ENCODE measurements at places on chromosomes 4 and X. TPM values are rescaled to one million over a fixed set of nuclear protein-coding genes. Genes with fewer than 3 reads are reported as not detected.

The NLGN3 gene
- 0.74 TPM for total RNA-seq

The UGT2B15 gene
- total RNA-seq = not detected

The ENPEP gene
- not detected for total RNA-seq

The SMIM10L2A gene
- 0.58 TPM for total RNA-seq

The SLC7A11 gene
- 1.4 TPM for total RNA-seq

GRCh38 chr4:47485047-47485692 lies at the start of gene ATP10D:
TSS of gene ATP10D (plus strand) at chr4:47485275. CDS start at chr4:47512541, 27,266 bp downstream.
- H3K27me3 ChIP-seq = peaks cover 5% of the 10 kb centered on the region
- no peaks in the 10 kb centered on the region for H3K36me3 ChIP-seq
- peak within 1 kb of the TSS; percentile 93 for H3K27ac ChIP-seq
- peaks cover 24% of the 10 kb centered on the region for H3K4me1 ChIP-seq
- DNase-seq = peak; percentile 86
- H3K4me3 ChIP-seq = peak within 1 kb of the TSS; percentile 90

GRCh38 chr4:158929939-158930638 lies 161.3 kb downstream of the FNIP2 start:
- no peaks in the 10 kb centered on the region for H3K27me3 ChIP-seq
- peaks cover 16% of the 10 kb centered on the region for H3K4me1 ChIP-seq
- H3K4me3 ChIP-seq = peak overlapping the region; percentile 2
- no peaks in the 10 kb centered on the region for H3K36me3 ChIP-seq
- H3K27ac ChIP-seq = no peak overlapping the region

- H3K27me3 ChIP-seq = peaks cover 3% of the 10 kb centered on the region
- H3K4me3 ChIP-seq = peak overlapping the region; percentile 97
- peaks cover 9% of the 10 kb centered on the region for H3K4me1 ChIP-seq
Measured at GRCh38 chrX:46837558-46838485, 979 bp downstream of the RP2 start.

DNA sequence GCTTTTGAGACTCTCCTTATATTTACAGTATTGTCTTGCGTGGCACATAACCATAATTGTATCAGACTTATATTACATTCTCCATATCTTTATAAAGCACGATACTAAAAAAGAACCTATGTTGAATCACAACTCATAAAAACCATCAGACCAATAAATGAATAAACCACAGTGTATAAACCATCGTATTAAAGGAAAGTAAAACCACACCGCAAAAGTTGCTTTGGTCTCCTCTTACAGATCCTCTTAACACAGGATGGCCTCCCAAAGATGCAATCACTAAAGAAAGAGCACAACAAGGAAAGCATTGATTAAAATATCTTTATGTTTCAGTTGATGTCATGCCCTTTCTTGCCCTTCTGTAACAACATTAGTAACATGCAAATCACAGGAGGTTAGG lies 437.9 kb downstream of the AFF2 start:
- H3K27me3 ChIP-seq = no peaks in the 10 kb centered on the region
- no peak overlapping the region for H3K27ac ChIP-seq
- no peak for DNase-seq
- no peak overlapping the region for H3K4me3 ChIP-seq
- no peaks in the 10 kb centered on the region for H3K36me3 ChIP-seq

- peaks cover 6% of the 10 kb centered on the region for H3K4me1 ChIP-seq
- H3K4me3 ChIP-seq = no peak overlapping the region
- DNase-seq = no peak
- no peaks in the 10 kb centered on the region for H3K27me3 ChIP-seq
- H3K36me3 ChIP-seq = peaks cover 25% of the 10 kb centered on the region
Measured at GRCh38 chr4:101028886-101029285, 318.4 kb downstream of the PPP3CA start.

- H3K4me1 ChIP-seq = no peaks in the 10 kb centered on the region
- no peak overlapping the region for H3K4me3 ChIP-seq
- H3K27me3 ChIP-seq = no peaks in the 10 kb centered on the region
Measured at GRCh38 chr4:1033840-1034551, 22.6 kb downstream of the FGFRL1 start.

GRCh38 chr4:188783175-188783574 lies 643.9 kb downstream of the TRIML1 start:
- no peaks in the 10 kb centered on the region for H3K36me3 ChIP-seq
- no peak overlapping the region for H3K4me3 ChIP-seq
- no peak for DNase-seq
- no peaks in the 10 kb centered on the region for H3K4me1 ChIP-seq

DNA sequence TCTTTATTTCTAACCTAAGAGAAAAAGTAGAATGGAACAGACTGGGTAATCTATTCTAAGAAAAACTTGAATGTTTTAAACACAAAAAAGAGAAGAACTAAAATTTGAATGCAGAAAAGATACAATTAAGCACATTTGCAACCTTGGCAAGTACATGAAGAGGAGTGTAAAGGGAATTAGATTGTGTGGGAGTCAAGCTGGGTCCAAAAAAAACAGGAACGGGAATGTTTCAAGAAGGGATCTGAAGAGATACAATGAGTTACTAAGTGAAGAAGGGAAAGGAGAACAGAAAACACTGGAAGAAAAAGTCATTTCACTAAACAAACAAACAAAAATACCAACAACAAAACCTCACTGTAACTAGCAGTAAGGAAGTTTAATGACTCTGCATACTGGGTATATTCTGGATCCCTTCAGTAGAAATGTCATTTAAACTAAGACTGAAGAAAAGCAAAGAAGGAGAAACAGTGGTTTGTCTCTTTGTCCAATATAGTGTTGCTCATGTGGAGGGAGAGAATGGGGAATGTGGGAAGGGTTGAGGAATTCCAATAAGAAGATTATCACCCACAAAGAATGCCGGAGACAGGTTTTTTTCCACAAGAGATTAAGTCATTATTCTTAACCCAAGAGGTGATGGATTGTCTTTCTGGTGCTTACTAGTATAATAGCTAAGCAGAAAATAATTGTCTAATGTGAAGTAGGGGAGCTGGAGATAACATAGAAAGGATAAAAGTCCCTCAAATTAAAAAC lies 50.4 kb upstream of the PTPN13 start:
- H3K27ac ChIP-seq = no peak overlapping the region
- H3K36me3 ChIP-seq = no peaks in the 10 kb centered on the region
- H3K4me3 ChIP-seq = no peak overlapping the region
- H3K27me3 ChIP-seq = no peaks in the 10 kb centered on the region
- peaks cover 8% of the 10 kb centered on the region for H3K4me1 ChIP-seq

DNA sequence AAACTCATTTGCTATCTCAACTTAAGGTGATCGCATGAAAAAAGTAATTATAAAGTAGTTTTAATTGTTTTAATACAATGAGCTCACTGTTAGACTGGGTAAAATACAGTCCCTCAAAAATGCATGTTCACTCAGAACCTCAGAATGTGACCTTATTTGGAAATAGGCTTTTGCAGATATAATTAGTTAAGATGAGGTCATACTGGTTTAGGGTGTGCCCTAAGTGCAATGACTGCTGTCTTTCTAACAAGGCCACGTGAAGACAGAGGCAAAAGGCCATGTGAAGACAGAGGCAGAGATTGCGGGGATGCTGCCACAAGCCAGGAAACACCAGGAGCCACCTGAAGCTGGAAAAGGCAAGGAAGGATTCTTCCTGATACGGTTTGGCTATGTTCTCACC lies 262.1 kb downstream of the NKX6-1 start:
- no peaks in the 10 kb centered on the region for H3K27me3 ChIP-seq
- H3K4me1 ChIP-seq = no peaks in the 10 kb centered on the region
- H3K36me3 ChIP-seq = no peaks in the 10 kb centered on the region

DNA sequence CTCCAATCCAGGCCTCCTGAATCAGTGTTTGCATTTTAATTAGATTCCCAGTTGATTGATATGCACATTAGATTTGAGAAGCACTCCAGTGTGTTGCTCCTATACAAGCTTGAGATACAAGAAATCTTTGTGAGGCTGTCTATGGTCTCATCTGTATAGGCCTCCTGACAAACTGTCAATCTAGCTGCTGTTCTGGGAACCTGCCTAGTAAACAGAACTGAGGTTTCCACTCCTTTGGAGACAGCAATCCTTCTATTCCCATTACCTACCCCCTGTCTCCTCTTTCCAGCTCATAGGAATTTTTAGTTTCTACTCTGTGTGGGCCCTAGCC lies 306.1 kb upstream of the EMCN start:
- no peaks in the 10 kb centered on the region for H3K4me1 ChIP-seq
- no peak overlapping the region for H3K27ac ChIP-seq
- H3K4me3 ChIP-seq = no peak overlapping the region
- DNase-seq = no peak
- no peaks in the 10 kb centered on the region for H3K36me3 ChIP-seq

DNA sequence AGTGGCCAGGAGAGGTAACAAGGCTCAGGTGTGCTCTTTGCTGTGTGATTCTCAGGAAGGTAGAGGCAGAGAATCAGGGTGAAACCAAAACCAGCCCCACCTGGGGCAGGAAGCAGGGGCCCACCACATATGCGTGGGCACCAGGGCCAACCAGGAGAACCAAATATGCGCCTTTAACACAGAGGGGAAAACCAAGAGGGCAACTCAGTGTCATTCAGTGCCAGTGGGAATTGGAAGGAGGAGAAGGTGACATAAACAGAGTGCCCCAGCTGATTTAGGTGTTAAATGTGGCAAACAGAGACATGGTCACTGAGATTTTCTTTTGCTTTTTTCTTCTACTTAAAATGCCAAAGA lies 106.8 kb upstream of the MAMLD1 start:
- H3K36me3 ChIP-seq = no peaks in the 10 kb centered on the region
- H3K4me3 ChIP-seq = no peak overlapping the region
- no peaks in the 10 kb centered on the region for H3K27me3 ChIP-seq
- peaks cover 23% of the 10 kb centered on the region for H3K4me1 ChIP-seq

DNA sequence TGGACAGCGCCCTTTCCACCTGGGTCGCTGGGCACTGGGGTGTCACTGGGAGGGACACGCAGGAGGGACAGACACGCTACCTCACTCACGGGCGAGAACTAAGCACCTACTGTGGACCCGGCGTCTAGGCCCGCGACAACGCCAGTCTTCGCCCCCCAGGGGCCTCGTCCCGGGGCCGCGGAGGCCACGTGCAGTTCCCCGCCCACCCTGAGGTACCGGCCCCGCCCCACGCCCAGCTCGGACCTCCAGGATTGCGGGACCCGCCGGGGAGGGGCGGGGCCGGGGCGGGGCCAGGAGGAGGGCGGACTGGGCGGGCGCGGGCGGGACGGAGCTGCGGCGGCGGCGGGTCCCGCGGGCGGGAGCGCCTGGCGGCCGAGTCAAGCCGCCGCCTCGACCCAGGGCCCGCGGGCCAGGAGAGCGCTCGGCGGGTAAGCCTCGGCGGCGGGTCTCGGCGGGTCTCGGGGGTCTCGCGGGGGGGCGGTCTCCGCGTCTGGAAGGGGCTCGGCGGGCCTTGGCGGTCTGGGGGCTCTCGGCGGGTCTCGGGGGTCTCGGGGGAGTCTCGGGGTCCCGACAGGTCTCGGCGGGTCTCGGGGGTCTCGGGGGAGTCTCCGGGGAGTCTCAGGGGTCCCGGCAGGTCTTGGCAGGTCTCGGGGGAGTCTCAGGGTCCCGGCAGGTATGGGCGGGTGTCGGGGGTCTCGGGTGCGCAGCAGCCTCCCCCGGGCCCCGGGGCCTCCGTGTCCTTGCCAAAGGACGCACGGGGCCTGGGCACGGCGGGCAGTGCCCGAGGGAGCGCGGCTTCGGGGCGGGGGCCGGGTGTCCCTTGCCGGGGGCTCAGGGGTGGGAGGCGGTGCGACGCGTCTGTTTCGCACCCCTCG lies at the start of gene SH3BP2:
Gene SH3BP2, plus strand, starts transcription at position 375 of the 875 bp plus-strand sequence. CDS start 27,533 bp downstream, outside the sequence.
- DNase-seq = peak; percentile 57
- no peaks in the 10 kb centered on the region for H3K36me3 ChIP-seq
- peak within 1 kb of the TSS; percentile 52 for H3K27ac ChIP-seq
- no peaks in the 10 kb centered on the region for H3K27me3 ChIP-seq

- no peak for DNase-seq
- peaks cover 24% of the 10 kb centered on the region for H3K4me1 ChIP-seq
- H3K36me3 ChIP-seq = no peaks in the 10 kb centered on the region
- peaks cover 13% of the 10 kb centered on the region for H3K27me3 ChIP-seq
- H3K27ac ChIP-seq = no peak overlapping the region
Measured at GRCh38 chr4:7166981-7167700, 25.2 kb upstream of the SORCS2 start.

DNA sequence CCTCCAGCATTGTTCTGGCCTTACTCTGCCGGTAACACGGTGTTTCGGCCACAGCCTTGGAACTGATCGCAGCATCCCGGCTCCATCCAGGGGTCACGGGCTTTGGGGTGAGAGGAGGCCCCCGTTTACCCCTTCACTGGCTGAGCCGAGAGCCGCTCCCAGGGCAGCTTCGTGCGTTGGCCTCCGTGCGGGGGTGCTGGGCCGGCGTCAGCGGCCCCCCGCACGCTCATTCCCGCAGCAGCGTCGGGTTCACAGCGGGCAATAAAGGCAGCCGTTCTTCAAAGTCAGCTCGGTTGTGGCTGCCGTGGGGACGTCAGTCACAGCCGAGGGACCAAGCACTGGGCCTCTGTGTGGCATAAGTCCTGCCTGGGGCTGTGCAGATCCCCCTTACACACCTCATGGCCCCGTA lies 25.3 kb upstream of the PLCXD1 start:
- no peak overlapping the region for H3K27ac ChIP-seq
- peaks cover 20% of the 10 kb centered on the region for H3K4me1 ChIP-seq
- H3K4me3 ChIP-seq = no peak overlapping the region
- H3K36me3 ChIP-seq = peaks cover 22% of the 10 kb centered on the region

DNA sequence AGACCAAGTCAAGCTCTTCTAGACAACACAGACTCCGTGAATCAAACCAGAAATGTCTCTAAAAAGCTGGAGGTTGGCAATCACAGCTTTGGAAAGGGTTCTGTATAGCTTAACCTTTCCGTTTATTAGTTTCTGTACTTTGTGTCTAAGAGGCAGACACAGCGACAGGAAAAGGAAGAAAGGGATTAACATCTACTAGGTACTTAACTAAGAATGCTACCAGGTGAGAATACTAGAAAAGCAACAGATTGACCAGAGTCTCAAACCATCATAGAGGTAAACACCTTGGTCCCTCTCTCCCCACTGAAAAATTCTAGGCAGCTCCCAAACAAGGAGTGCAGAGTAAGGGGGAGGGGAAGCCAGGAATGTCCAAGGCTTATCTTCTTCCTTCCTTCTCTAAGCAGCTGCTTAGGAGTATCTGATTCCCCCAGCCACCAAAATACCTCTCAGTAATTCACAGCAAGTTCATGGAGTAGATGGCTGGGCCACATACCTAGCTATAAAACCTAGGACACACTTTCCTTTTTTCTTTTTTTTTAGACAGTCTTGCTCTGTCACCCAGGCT lies 80.8 kb downstream of the APBB2 start:
- H3K36me3 ChIP-seq = no peaks in the 10 kb centered on the region
- peaks cover 2% of the 10 kb centered on the region for H3K27me3 ChIP-seq
- H3K4me3 ChIP-seq = no peak overlapping the region
- H3K27ac ChIP-seq = no peak overlapping the region
- no peaks in the 10 kb centered on the region for H3K4me1 ChIP-seq
- no peak for DNase-seq

GRCh38 chr4:108988464-108989195 lies 225.8 kb upstream of the ETNPPL start:
- H3K27me3 ChIP-seq = no peaks in the 10 kb centered on the region
- no peak for DNase-seq
- H3K27ac ChIP-seq = no peak overlapping the region

GRCh38 chrX:69094977-69095669 lies 70.1 kb downstream of the PJA1 start:
- no peak overlapping the region for H3K27ac ChIP-seq
- H3K4me3 ChIP-seq = no peak overlapping the region
- DNase-seq = no peak

GRCh38 chr4:180350901-180351300 lies 1892.3 kb upstream of the TENM3 start:
- H3K4me1 ChIP-seq = no peaks in the 10 kb centered on the region
- no peak for DNase-seq
- H3K27ac ChIP-seq = no peak overlapping the region
- H3K4me3 ChIP-seq = no peak overlapping the region
- no peaks in the 10 kb centered on the region for H3K36me3 ChIP-seq

- no peak for DNase-seq
- no peaks in the 10 kb centered on the region for H3K4me1 ChIP-seq
- no peak overlapping the region for H3K27ac ChIP-seq
- H3K36me3 ChIP-seq = peaks cover 33% of the 10 kb centered on the region
- no peaks in the 10 kb centered on the region for H3K27me3 ChIP-seq
Measured at GRCh38 chrX:1411326-1411725, 19.4 kb upstream of the SLC25A6 start.

Measured in activated CD8-positive, alpha-beta T cell treated with anti-CD3 and anti-CD28 coated beads, Interleukin-2, amount 10 ng/mL, durations not matched to agents 7 days and 5 days (primary cell).